ENCODE measurements at places on chromosomes 11 and 22. TPM values are rescaled to one million over a fixed set of nuclear protein-coding genes. Genes with fewer than 3 reads are reported as not detected.

Gene MMP12
- not detected for total RNA-seq

GRCh38 chr11:105197071-105197815 lies 57.7 kb upstream of the CARD18 start:
- no peak for DNase-seq
- H3K27ac ChIP-seq, result no peak overlapping the region
- H3K4me1 ChIP-seq, result peaks cover under 1% of the 10 kb centered on the region
- H3K36me3 ChIP-seq, result no peaks in the 10 kb centered on the region

GRCh38 chr11:43674560-43674959 lies 6.0 kb upstream of the HSD17B12 start:
- peaks cover 3% of the 10 kb centered on the region for H3K36me3 ChIP-seq
- H3K27ac ChIP-seq, result no peak overlapping the region
- no peak overlapping the region for H3K4me3 ChIP-seq
- no peak for DNase-seq

Gene OR8D4
- total RNA-seq, result not detected

Gene CD3D
- total RNA-seq, result 526 TPM

Gene SLC22A9
- total RNA-seq, result not detected

DNA sequence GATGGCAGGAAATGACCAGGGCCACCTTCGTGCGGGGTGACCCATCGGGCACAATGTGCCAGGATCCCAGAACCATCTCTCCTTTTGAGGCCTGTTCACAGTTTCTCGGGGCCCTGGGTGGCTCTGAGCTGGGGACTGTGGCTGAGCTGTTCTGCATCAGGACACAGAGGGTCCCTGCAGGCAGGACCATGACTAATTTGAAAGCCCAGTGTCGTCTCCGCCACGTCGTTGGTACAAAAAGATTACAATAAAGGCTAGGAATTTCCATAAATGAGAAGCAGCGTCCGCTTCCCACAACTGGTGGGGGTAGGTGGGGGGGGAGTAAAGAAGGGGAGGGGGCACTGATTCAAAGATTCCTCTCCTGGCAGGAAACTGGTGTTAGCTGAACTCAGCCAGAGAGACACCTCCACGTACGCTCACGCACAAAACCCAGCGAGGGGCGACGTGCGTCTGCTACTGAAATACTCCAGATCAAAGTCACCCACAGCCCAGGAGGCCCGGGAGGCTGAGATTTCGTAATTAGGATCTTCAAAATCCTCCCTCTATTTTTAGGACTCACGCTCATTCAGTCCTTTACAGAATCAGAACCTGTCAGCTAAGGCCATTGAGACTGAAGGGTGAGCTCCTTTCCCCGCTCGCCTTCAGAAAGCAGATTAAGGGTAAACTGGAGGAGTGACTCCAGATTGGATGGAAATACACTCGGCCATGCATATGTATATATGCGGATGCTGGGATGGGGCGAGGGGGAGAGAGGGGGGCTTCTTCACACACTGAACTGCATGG lies 11.0 kb downstream of the MN1 start:
- no peak overlapping the region for H3K4me3 ChIP-seq
- peaks cover 5% of the 10 kb centered on the region for H3K27me3 ChIP-seq
- H3K4me1 ChIP-seq, result no peaks in the 10 kb centered on the region

Gene KREMEN1
- total RNA-seq, result 0.47 TPM

GRCh38 chr11:104333977-104334376 lies 170.0 kb upstream of the PDGFD start:
- H3K27me3 ChIP-seq, result no peaks in the 10 kb centered on the region
- H3K27ac ChIP-seq, result no peak overlapping the region
- no peaks in the 10 kb centered on the region for H3K36me3 ChIP-seq
- DNase-seq, result no peak
- H3K4me1 ChIP-seq, result no peaks in the 10 kb centered on the region

GRCh38 chr11:119493712-119494111 lies 70.7 kb upstream of the THY1 start:
- H3K27me3 ChIP-seq, result peaks cover 7% of the 10 kb centered on the region
- DNase-seq, result peak; percentile 46
- no peaks in the 10 kb centered on the region for H3K4me1 ChIP-seq
- no peak overlapping the region for H3K4me3 ChIP-seq

DNA sequence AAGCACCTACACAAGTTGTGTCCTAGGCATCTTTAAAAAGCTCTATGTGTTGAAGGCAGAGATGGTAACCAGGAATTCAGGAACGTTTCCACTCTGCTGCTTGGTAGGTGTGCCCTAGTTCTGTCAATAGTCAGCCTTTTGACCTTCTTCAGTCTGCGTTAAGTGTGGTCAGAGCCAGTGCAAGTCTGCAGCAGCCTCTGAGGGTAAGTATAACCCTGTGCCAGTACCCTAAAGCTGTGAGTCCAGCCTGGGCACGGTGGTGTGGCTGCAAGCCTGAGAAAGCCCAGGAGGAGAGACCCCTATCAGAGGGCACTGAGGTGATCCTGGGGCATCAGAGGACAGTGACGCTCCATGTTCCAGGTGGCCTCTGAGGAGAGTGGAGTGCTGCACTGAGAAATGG lies 76.8 kb upstream of the ADORA2A start:
- H3K27ac ChIP-seq, result no peak overlapping the region
- DNase-seq, result no peak
- H3K36me3 ChIP-seq, result peaks cover 48% of the 10 kb centered on the region
- H3K4me1 ChIP-seq, result peaks cover 8% of the 10 kb centered on the region

Gene EML3
- total RNA-seq, result 133 TPM

GRCh38 chr11:61812736-61813411 lies 3.9 kb downstream of the FADS1 start:
- no peak overlapping the region for H3K4me3 ChIP-seq
- H3K27me3 ChIP-seq, result peaks cover 8% of the 10 kb centered on the region
- peaks cover 34% of the 10 kb centered on the region for H3K36me3 ChIP-seq

GRCh38 chr22:19361501-19362103 lies 69.9 kb downstream of the HIRA start:
- H3K4me1 ChIP-seq, result no peaks in the 10 kb centered on the region
- H3K4me3 ChIP-seq, result no peak overlapping the region
- H3K27ac ChIP-seq, result no peak overlapping the region

GRCh38 chr11:64080390-64080789 lies 44.7 kb downstream of the FLRT1 start:
- H3K4me3 ChIP-seq, result no peak overlapping the region
- H3K27ac ChIP-seq, result no peak overlapping the region
- no peak for DNase-seq
- no peaks in the 10 kb centered on the region for H3K36me3 ChIP-seq
- H3K4me1 ChIP-seq, result no peaks in the 10 kb centered on the region

Gene CRYBB2
- total RNA-seq, result not detected

- no peak overlapping the region for H3K4me3 ChIP-seq
- no peak for DNase-seq
Observed at GRCh38 chr11:74256378-74257133, 54.9 kb downstream of the P4HA3 start.

- H3K4me1 ChIP-seq, result peaks cover 5% of the 10 kb centered on the region
- H3K27ac ChIP-seq, result no peak overlapping the region
- H3K27me3 ChIP-seq, result peaks cover 39% of the 10 kb centered on the region
- peak overlapping the region; percentile 0 for H3K4me3 ChIP-seq
Observed at GRCh38 chr11:107017433-107018218, 650 bp downstream of the GUCY1A2 start.

- no peaks in the 10 kb centered on the region for H3K27me3 ChIP-seq
- H3K4me1 ChIP-seq, result peaks cover 24% of the 10 kb centered on the region
- DNase-seq, result no peak
- H3K36me3 ChIP-seq, result peaks cover 17% of the 10 kb centered on the region
- H3K4me3 ChIP-seq, result peak overlapping the region; percentile 87
Observed at GRCh38 chr22:45413013-45413367, 409 bp downstream of the SMC1B start.

- H3K27ac ChIP-seq, result no peak overlapping the region
- H3K27me3 ChIP-seq, result no peaks in the 10 kb centered on the region
- H3K4me1 ChIP-seq, result peaks cover 57% of the 10 kb centered on the region
- H3K4me3 ChIP-seq, result no peak overlapping the region
- peaks cover 33% of the 10 kb centered on the region for H3K36me3 ChIP-seq
Observed at GRCh38 chr11:63858628-63859550, 20.0 kb downstream of the MARK2 start.

- H3K4me1 ChIP-seq, result peaks cover 2% of the 10 kb centered on the region
- no peak overlapping the region for H3K4me3 ChIP-seq
- no peak for DNase-seq
- H3K27me3 ChIP-seq, result peaks cover 8% of the 10 kb centered on the region
- H3K27ac ChIP-seq, result no peak overlapping the region
- no peaks in the 10 kb centered on the region for H3K36me3 ChIP-seq
Observed at GRCh38 chr11:120024046-120024445, 113.9 kb downstream of the TRIM29 start.

Gene OR10A5
- not detected for total RNA-seq

DNA sequence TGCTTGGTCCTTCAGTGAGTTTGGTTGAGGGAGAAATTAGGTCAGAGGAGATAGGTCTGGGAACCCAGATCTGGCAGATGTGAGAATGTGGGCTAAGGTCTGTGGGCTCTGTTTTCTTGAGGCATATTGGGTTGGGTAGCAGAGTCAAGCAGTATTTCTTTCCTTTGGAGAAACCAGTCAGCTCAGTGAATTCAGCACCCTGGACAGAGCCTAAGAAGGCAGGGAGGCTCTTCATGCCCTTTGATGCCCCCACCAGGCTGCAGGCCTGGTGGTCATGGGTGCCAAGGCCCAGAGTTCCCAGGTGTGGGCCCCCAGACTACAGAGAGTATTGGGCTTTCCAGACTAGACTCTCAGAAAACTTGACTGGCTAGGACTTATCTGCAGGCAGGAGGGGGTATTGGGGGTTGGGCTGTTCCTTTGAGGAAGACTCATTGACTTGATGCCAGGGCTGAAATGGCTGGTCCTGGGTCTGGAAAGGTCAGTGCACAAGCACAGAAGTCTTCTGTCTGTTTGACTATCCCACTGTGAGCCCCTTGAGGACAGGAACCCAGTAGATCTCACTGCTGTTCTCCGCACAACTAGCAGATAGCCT lies 45.3 kb upstream of the NECTIN1 start:
- DNase-seq, result peak; percentile 44
- H3K27ac ChIP-seq, result no peak overlapping the region
- no peaks in the 10 kb centered on the region for H3K36me3 ChIP-seq
- H3K27me3 ChIP-seq, result peaks cover 2% of the 10 kb centered on the region
- no peaks in the 10 kb centered on the region for H3K4me1 ChIP-seq

DNA sequence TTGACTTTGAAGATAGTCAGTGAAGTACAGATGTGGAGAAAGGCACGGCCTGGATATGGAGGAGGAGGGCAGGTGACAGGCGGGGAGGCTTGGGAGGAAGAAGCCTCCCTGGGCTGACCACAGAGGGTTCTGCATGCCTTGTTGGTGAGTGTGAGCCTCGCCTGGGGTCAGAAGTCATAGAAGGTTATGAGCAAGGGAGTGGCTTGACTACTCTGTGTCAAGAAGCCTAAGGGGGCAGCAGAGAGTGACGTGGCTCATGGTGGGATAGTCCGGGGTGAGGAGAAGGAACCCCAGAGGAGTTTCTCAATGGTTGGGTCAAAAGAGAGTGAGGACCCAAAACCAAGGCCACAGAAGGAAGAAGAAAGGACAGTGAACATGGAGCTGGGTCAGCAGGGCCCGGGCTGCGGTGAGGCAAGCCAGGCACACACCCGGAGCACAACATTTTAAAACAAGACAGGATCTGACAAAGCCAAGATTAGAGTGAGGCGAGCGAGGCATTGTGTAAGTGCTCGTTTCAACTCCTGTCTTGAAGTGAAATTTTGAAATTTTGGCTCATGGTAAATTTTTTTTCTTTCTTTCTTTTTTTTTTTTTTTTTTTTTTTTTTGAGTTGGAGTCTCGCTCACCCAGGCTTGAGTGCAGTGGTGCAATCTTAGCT lies 31.9 kb downstream of the PDGFB start:
- H3K27ac ChIP-seq, result no peak overlapping the region
- H3K36me3 ChIP-seq, result no peaks in the 10 kb centered on the region
- H3K4me1 ChIP-seq, result no peaks in the 10 kb centered on the region

All from activated CD8-positive, alpha-beta memory T cell treated with anti-CD3 and anti-CD28 coated beads, Interleukin-2, amount 10 ng/mL, durations not matched to agents 7 days and 5 days (primary cell).